SIG-M5 (cell line): ENCODE measurements at places on chromosomes 2 and 18.

DNA sequence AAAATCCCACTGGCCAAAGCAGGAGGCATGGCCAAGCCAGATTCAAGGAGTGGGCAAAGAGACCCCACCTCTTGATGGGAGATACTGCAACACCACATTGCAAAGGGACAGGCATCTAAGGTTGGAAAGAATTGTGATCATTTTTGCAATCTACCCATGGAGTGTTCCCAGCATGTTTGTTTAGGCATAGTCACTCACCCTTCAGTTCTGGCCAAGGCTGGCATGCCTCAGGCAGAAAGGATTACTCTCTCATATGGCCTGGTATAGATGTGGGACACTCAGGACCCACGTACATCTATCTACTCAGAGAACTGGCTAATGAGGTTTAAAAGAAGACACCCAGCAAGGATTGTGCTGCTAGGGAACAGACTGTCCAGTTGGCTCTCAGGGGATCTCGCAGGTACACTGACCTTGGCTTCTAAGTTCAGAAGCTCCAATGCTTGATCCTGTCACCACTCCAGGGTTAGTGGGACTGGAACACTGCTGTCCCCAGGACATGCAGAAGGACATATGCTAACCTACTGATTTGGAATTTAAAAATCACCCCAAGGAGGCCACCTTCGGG, 183.7 kb downstream of the KLHL29 start:
- DNase-seq: no peak

DNA sequence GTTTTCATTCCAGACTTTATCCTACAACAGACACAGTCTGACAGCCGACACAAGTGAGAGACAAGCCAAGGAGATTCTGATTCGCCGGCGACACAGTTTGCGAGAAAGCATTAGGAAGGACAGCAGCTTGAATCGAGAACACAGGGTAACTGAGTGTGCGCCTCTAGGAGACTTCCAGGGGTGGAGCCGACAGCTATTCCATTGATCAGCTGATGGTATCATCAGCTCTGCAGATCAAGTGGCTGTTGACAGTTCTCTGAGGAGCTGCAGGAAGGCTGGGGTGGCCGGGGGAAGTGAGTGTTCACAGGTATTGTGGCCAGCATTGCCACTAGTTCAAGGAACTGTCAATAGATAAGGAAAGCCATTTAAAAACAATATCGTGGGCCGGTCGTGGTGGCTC, 57.3 kb upstream of the TMEM182 start:
- no peak for DNase-seq

DNA sequence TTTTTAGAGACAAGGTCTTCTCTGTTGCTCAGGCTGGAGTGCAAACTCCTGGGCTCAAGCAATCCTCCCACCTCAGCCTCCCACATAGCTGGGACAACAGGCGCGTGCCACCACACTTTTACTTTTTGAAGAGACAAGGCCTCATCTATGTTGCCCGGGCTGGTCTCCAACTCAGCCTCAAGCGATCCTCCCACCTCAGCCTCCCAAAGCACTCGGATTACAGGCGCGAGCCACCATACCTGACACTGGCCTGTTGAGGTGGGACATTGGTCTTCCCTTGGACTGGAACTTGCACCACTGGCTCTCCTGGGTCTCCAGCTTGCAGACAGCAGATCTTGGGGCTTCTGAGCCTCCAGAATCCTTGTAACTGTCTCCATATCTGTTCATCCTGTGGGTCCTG, 75.6 kb downstream of the NDUFA10 start:
- DNase-seq: no peak

DNA sequence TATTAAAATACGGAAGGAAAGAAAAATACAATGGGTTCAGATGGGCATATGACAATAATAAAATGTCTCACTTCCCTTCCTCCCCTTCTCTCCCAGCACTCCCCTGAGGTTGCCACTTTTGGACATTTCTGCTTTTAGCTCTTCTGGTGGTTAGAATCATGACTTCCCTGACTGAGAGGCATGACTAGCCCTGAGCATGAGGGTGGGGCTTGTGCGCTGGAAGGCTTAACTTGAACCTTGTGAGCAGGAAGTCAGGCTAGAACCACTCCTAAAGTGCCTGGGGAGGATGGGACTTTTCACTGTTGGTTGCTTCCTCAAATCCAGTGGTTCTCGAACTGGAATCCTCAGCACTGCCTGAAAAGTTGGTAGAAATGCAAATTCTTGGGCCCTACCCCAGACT, 19.7 kb upstream of the ARHGAP25 start:
- DNase-seq: peak; percentile 89

GRCh38 chr18:46340716-46341115, 236.5 kb downstream of the HAUS1 start:
- no peak for DNase-seq
